Glomerular endothelial cell (primary cell): ENCODE measurements at places on chromosomes 11 and 22. TPM values are rescaled to one million over a fixed set of nuclear protein-coding genes. Genes with fewer than 3 reads are reported as not detected.

CHCHD10 gene
- total RNA-seq, result 15.2 and 24.3 TPM in 2 replicates

PAMR1 gene
- 0.18 TPM in 1 of 2 replicates, not detected in the other for total RNA-seq

MPZL3 gene
- total RNA-seq, result 4.1 and 4.7 TPM in 2 replicates

SYT13 gene
- total RNA-seq, result 0.05 and 0.06 TPM in 2 replicates

DDI1 gene
- total RNA-seq, result not detected in 2 replicates

DGCR2 gene
- total RNA-seq, result 55.4 and 60.9 TPM in 2 replicates

MMP7 gene
- 9.8 and 57.1 TPM in 2 replicates for total RNA-seq

APOA4 gene
- total RNA-seq, result not detected in 2 replicates

DGCR6 gene
- total RNA-seq, result 10.2 and 11.2 TPM in 2 replicates

- DNase-seq, result no peak
These were observed 19.7 kb upstream of the ALX4 start for GRCh38 chr11:44329472-44330230.

DNA sequence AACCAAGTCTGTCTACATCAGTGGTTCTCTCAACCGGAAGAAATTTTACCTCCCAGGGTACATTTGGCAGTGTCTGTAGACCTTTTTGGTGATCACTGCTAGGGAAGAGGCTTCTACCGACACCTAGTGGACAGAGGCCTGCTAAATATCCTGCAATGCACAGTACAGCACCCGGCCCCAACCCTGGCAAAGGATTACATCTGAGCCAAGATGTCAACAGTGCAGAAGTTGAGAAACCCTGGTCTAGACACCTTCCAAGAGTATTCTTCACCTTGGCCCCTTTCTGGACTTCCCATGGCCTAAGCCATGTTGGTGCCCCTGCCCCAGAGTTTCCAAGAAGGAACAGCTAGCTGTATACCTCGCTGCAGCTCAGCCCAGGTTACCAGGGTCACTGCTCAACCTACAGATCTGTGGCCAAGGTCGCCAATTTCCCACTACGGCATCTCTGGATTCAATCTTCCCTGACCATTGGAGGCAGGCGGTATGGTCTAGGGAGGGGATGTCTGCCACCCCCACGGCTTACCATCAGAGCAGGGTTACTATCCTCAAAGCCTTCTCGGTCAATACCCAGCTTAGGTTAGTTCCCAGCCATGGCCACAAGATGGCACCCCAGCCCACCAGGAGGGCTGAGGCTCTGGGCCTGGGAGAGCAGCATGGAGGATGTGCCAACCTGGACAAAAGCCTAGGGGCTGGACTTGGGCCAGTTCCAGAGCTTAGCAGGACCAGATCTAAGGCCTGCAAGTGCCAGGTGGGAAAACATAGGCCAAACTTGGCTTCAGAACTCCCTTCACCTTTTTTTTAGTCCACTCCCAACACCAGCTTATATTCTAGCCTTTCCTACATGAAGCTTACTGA, 3.7 kb upstream of the KCNC1 start:
- peak; percentile 45 for DNase-seq

- DNase-seq, result no peak
These were observed 113.2 kb downstream of the MIAT start for GRCh38 chr22:26770624-26771023.

DNA sequence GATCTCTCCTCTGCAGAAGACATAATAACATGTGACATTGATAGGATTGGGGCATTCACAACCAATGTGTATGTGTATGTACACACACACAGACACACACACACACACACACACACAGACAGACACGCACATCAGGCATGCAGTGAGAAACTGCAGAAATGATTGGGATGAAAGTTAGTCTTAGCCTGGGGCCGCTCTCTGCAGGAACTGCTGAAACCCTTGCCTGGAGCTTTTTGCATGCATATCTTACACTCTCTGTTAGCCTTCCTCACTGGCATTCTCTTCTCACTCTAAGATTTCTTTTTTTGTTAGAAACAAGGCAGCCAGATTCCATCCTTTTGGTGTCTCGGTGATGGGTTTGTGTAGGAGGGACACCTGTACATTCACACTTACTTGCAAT, 337.9 kb downstream of the NELL1 start:
- no peak for DNase-seq

- DNase-seq, result no peak
These were observed 41.0 kb upstream of the CD5 start for GRCh38 chr11:61061081-61061826.

GRCh38 chr11:92357344-92357743, 132.7 kb downstream of the FAT3 start:
- no peak for DNase-seq

GRCh38 chr11:77876045-77876444, 55.1 kb downstream of the AAMDC start:
- DNase-seq, result no peak

DNA sequence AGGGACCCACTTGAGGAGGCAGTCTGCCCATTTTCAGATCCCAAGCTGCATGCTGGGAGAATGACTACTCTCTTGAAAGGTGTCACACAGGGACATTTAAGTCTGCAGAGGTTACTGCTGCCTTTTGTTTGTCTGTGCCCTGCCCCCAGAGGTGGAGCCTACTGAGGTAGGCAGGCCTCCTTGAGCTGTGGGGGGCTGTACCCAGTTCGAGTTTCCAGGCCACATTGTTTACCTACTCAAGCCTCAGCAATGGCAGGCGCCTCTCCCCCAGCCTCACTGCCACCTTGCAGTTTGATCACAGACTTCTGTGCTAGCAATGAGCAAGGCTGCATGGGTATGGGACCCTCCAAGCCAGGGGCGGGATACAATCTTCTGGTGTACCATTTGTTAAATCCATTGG, 126.0 kb downstream of the OR4A5 start:
- DNase-seq, result no peak

DNA sequence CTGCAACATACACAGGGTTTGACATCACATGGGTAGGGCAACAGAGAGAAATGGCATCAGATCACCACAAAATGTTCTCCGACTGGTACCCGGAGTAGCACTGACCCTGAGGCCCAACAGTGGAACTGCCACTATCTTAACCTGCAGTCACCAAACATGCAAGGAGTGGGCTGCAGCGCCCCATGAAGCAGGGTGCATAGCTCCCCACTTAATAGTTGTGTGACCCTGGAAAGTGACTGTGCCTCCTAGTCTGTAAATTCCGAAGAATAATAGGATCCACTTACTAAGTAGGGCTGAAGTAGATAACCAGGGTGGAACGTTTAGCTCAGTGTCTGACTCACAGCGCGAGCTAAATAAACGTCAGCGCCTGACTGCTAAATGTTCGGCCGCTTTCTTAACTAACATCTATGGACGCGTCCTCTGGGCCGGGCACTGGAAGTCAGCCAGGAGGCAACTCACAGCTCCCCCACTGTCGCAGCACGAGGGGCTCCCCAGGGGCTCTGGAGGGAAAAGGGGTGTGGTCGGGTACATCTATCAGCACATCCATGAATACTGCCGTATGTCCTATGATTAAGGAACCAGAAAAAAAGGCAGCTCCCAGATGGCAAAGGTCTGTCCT, 777 bp downstream of the LTO1 start:
- DNase-seq, result no peak

GRCh38 chr11:90564531-90564930, 341.7 kb upstream of the CHORDC1 start:
- no peak for DNase-seq

DNA sequence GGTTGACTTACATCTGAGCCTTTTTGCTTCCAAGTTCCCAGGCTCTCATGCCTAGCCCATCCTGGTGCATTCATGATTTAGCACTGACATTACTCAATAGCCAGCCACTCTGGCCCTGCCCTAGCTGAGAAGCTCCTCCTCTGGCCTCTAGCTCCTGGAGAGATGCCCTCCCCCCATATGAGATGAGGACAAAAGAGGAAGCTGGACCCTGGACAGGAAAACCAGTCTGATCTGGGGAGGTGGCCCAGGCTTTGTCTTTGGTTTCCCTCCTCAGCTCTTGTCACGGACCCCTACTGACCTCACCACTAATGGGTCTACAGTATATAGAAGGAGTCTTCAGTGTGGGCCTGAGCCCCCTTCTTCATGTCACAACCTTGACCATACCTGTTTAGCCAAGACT, 3.0 kb downstream of the RHOG start:
- DNase-seq, result no peak

DNA sequence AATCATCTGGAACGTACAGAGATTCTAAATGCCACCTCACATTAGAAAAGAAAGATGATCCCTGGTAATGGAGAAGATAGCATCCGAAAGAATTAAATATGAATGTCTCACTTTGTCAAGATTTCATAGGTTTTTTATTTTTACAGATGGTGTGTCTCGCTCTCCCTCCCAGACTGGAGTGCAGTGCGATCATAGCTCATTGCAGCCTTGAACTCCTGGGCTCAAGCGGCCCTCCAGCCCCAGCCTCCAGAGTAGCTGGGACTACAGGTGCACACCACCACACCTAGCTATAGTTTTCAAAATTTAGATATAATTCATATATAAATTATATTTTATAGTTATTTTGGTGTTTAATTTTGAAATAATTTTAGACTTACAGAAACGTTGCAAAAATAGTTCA, 16.7 kb upstream of the SMTN start:
- no peak for DNase-seq

- no peak for DNase-seq
These were observed 15.1 kb upstream of the CABP7 start for GRCh38 chr22:29704528-29705285.

- DNase-seq, result no peak
These were observed 1074.3 kb downstream of the BRD1 start for GRCh38 chr22:48753381-48753730.
